Upper lobe of left lung (tissue), 6 donors: ENCODE measurements at places on chromosomes 7 and 10.

DNA sequence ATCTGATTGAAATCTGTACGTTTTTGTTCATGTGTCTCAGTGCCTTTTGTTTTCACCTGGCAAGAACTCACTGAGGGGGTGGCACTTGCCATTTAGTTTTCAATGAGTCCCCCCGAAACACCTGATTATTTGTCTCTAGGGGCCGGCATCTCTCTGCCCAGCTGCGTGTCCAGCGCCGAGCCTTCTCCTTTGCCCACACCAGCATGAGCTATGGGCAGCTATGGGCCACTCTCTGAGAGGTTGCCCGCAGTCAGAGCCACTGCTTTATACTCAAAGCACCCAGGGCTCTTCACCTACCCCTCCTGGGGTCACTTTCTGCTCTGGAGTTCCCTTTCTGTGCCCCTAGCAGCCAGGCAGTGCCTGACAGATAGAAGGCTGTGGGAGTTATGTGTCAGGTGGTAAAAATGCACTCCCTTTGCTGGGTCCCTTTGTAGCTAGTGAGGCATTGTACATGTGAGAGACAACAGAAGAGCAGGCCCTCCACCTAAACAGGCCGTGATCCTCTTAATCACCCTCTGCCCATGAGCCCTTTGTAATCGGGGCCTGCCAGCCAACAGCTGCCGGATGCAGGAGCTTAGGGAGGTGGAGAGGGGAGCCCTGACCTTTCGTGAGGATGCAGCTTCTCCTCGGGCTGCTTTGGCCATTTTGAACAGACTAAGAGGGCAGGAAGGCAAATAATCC, 133.1 kb upstream of the NPS start:
- DNase-seq = no peak

DNA sequence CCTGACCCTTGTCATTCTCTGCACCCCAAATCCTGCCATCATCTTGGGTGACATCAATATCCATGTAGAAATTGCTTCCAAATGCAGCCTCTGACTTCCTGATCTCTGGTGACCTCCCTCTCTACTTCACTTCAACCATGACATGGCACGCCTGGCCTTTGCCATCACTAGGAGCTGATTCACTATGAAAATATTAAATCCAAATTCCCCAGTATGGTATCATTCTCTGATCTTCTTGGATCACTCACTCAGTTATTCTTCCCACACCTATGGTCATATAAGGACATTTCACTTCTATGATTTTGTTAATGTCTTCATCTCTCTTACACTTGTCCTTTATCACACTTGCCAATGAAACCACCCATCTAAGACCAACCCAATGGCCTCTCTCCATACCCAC, 73.7 kb upstream of the ODAD2 start:
- no peak for DNase-seq

GRCh38 chr7:57404343-57404966, 45.5 kb upstream of the ZNF716 start:
- peak; percentile 86 for DNase-seq

DNA sequence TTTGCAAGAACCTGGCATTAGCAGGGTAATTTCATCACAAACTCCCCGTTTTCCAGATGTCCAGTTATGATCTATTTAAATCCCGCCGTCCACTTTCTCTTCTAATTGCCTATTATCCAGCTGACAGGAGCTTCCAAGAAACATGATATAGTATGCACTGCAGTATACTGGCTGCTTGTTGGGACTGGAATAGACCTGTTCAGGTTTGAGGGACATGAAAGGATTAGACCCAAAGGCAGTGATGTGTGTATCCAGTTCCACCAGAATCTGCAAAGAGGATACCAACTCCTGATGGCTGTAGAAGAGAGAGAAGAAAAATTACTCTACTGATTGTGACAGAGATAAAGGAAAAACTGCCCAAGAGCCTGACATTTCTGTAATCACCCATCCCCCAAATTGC, 8.9 kb downstream of the MSS51 start:
- no peak for DNase-seq

DNA sequence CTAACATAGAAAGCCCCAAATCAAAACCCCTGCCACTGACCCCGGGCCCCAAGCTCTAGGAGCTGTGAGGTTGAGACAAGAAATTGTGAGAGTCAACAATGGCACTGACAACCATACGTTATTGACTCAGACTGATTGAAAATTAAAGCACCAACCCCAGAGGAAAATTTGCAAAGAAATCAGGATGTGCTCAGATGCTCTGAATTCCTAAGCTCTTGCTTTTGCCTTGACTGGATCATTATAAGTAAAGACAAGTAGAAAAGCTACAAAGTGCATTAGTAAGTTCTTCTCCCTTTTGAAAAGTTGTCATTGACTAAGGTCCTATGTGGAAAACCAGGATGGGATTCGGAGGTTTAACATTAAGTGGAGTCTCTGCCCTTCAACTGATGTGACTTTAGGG, 130.2 kb downstream of the SAMD9 start:
- no peak for DNase-seq

DNA sequence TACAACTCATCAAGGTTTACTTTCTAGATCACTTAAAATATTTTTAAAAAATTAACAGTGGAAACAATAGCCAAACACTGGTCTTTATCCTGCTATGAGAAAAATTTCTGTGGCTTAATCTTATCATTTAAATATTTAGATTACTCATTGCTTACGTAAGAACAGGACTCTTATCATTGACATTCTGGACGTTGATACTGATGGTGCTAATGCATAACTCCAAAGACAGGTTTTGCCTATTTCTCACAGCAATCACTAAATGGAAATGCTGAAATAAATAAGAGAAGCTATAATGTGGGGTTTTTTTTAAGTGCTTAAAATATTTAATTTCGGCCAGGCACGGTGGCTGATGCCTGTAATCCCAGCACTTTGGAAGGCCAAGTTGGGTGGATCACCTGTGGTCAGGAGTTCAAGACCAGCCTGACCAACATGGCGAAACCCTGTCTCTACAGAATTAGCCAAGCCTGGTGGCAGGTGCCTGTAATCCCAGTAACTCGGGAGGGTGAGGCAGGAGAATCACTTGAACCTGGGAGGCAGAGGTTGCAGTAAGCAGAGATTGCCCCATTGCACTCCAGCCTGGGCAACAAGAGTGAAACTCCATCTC, 195.0 kb downstream of the HGF start:
- DNase-seq = no peak
